ENCODE measurements at places on chromosomes 13 and 19. TPM values are rescaled to one million over a fixed set of nuclear protein-coding genes. Genes with fewer than 3 reads are reported as not detected.

DNA sequence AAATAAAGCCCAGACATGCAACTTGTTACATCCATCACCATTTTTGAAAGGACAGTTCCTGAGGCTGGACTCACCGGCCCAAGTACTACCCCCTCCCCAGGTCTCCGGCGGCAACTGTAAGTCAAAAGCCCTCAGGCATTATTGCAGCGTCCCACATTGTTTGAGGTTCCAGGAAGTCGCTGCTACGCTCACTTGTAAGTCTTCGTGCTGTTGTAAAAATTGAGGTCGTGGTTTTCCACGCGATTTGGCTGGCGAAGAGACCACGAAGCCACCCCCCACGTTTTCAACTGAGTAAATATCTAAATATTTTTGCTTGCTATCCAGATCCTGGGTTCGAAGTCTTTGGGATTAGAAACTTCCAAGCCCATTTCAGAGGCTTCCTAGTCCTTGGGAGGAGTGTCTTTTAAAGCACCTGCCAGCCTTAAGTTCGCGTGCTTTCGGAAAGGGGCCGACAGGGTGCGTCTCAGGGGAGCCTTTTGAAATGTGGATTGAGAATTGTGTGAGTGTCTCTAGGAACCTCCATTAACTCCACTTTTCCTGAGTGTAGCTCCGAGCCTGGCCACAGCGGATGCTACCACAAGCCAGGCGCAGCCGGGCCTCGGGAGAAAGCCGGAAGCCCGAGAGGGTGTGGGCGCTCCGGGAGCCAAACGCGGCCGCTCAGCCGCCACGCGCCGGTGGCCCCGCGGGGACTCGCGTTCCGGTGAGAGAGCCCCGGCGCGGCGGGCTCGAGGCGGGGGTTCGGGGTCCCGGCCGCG, 434 bp upstream of the FNDC3A start:
- peaks cover 56% of the 10 kb centered on the region for H3K36me3 ChIP-seq
- peak overlapping the region; percentile 97 for H3K4me3 ChIP-seq
- no peaks in the 10 kb centered on the region for H3K27me3 ChIP-seq
- peaks cover 32% of the 10 kb centered on the region for H3K4me1 ChIP-seq
- peak overlapping the region; percentile 94 for H3K27ac ChIP-seq

- no peak for DNase-seq
- no peak overlapping the region for H3K4me3 ChIP-seq
- no peaks in the 10 kb centered on the region for H3K36me3 ChIP-seq
- no peak overlapping the region for H3K27ac ChIP-seq
- peaks cover 7% of the 10 kb centered on the region for H3K27me3 ChIP-seq
- no peaks in the 10 kb centered on the region for H3K4me1 ChIP-seq
Measured at GRCh38 chr19:29804493-29804892, 7.3 kb upstream of the CCNE1 start.

GRCh38 chr19:23415561-23416191, 20.4 kb upstream of the ZNF91 start:
- peaks cover 3% of the 10 kb centered on the region for H3K27me3 ChIP-seq
- DNase-seq = no peak
- peaks cover 11% of the 10 kb centered on the region for H3K36me3 ChIP-seq
- peak overlapping the region; percentile 2 for H3K27ac ChIP-seq
- H3K4me3 ChIP-seq = peak overlapping the region; percentile 79

DNA sequence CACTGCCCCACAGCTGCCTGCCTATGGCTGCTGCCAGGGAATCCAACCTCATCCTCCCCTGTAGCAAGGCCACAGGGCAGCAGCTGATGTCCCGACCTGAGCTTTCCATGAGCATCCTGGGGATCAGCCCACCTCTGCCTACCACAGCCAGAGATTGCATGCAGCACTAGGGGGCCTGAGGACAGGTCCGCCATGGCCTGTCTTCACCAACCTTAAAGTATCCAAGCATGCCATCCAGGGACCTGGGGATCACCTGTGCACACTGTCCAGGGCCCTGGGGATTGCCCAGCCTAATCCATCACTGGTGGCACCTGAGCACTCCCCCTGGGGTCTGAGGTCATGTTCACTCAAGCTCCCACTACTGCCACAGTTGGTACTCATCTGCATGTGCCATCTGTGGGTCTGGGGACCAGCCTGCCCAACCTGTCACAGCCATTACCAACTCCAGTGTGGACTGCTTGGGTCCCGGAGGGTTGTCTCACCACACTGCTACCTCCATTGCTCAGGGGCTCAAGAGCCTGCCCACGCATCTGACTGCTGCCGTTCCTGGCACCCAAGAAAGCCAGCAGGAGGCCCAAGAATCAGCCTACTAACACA, 53.0 kb downstream of the KCTD15 start:
- no peak overlapping the region for H3K4me3 ChIP-seq
- no peak for DNase-seq
- no peaks in the 10 kb centered on the region for H3K4me1 ChIP-seq
- peaks cover 2% of the 10 kb centered on the region for H3K27me3 ChIP-seq

GRCh38 chr19:35166100-35167063, 11.8 kb downstream of the FXYD5 start:
- peaks cover 70% of the 10 kb centered on the region for H3K36me3 ChIP-seq
- H3K27ac ChIP-seq = no peak overlapping the region

- DNase-seq = no peak
- no peaks in the 10 kb centered on the region for H3K36me3 ChIP-seq
- no peaks in the 10 kb centered on the region for H3K27me3 ChIP-seq
- H3K4me3 ChIP-seq = no peak overlapping the region
- no peak overlapping the region for H3K27ac ChIP-seq
Measured at GRCh38 chr13:23728807-23729206, 158.6 kb downstream of the TNFRSF19 start.

DNA sequence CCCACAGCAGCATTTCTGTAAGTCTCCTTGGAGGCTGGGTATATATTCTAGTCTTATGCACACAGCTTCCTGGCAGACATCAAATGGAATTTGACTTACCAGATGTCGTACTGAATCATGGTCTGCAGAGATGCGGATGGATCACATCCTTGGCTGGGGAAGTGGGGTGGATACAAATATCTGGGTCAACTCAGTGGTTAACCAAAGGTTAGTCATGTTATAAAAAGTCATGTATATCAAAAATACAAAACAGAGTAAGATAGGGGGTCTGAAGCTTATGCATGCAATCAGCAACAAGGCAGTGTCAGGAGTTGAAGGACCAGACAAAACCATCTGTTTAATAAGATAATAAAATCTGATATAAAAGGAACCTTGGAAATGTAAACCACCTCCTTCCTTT, 61.9 kb downstream of the WASF3 start:
- H3K27ac ChIP-seq = no peak overlapping the region
- peak; percentile 74 for DNase-seq
- peaks cover 58% of the 10 kb centered on the region for H3K36me3 ChIP-seq

GRCh38 chr13:97310809-97311436, 88.8 kb downstream of the MBNL2 start:
- peaks cover 4% of the 10 kb centered on the region for H3K27me3 ChIP-seq
- no peak overlapping the region for H3K4me3 ChIP-seq
- H3K4me1 ChIP-seq = peaks cover 76% of the 10 kb centered on the region
- peak overlapping the region; percentile 24 for H3K27ac ChIP-seq
- no peak for DNase-seq
- peaks cover 60% of the 10 kb centered on the region for H3K36me3 ChIP-seq

DNA sequence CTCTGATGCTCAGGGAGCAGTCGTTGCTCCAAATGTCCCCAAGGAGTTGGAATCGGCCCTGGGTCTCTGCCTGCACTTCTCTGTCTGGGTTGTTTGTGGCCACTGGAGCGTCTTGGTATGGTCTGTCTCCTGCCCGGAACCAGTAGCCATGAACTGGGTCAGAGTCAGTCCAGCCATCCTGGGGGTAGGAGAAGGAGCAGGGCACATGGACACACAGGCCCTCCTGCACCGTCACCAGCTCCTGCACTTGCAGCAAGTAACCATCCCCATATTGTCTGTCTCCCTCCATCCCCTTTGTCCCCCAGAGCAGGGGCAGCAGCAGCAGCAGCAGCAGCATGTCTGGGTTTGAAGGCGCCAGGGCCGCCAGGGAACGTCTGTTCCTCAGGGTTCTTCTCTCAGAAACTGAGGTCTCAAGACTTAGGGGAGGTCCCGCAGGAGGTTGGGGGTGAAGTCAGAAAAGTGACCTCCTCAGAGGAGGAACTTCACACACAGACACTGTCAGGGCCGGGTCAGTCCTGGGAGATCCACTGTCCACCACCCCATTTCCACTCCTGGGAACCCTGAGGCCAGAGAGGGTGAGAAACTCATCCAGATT, at the start of gene SIGLEC8:
Gene SIGLEC8, minus strand, starts transcription at position 404 of the 595 bp plus-strand sequence. Its CDS starts 67 bp downstream, at position 337.
- H3K4me3 ChIP-seq = no peak within 1 kb of the TSS
- peaks cover 5% of the 10 kb centered on the region for H3K27me3 ChIP-seq
- DNase-seq = no peak

- no peak for DNase-seq
- no peak overlapping the region for H3K4me3 ChIP-seq
- peaks cover 18% of the 10 kb centered on the region for H3K36me3 ChIP-seq
- no peaks in the 10 kb centered on the region for H3K4me1 ChIP-seq
- H3K27me3 ChIP-seq = no peaks in the 10 kb centered on the region
Measured at GRCh38 chr19:10352764-10353671, 13.6 kb upstream of the ICAM3 start.

- no peak for DNase-seq
- no peak overlapping the region for H3K4me3 ChIP-seq
- H3K27ac ChIP-seq = no peak overlapping the region
- no peaks in the 10 kb centered on the region for H3K27me3 ChIP-seq
- H3K4me1 ChIP-seq = no peaks in the 10 kb centered on the region
- no peaks in the 10 kb centered on the region for H3K36me3 ChIP-seq
Measured at GRCh38 chr19:28074773-28075172, 1138.2 kb downstream of the UQCRFS1 start.

GRCh38 chr13:77528834-77529500, 6.5 kb upstream of the SCEL start:
- no peaks in the 10 kb centered on the region for H3K4me1 ChIP-seq
- no peaks in the 10 kb centered on the region for H3K27me3 ChIP-seq
- H3K27ac ChIP-seq = no peak overlapping the region
- no peaks in the 10 kb centered on the region for H3K36me3 ChIP-seq
- no peak overlapping the region for H3K4me3 ChIP-seq
- DNase-seq = no peak

- H3K27me3 ChIP-seq = peaks cover 5% of the 10 kb centered on the region
- peak overlapping the region; percentile 99 for H3K27ac ChIP-seq
- peaks cover 7% of the 10 kb centered on the region for H3K36me3 ChIP-seq
Measured at GRCh38 chr19:18150776-18151624, 2.0 kb upstream of the PIK3R2 start.

DNA sequence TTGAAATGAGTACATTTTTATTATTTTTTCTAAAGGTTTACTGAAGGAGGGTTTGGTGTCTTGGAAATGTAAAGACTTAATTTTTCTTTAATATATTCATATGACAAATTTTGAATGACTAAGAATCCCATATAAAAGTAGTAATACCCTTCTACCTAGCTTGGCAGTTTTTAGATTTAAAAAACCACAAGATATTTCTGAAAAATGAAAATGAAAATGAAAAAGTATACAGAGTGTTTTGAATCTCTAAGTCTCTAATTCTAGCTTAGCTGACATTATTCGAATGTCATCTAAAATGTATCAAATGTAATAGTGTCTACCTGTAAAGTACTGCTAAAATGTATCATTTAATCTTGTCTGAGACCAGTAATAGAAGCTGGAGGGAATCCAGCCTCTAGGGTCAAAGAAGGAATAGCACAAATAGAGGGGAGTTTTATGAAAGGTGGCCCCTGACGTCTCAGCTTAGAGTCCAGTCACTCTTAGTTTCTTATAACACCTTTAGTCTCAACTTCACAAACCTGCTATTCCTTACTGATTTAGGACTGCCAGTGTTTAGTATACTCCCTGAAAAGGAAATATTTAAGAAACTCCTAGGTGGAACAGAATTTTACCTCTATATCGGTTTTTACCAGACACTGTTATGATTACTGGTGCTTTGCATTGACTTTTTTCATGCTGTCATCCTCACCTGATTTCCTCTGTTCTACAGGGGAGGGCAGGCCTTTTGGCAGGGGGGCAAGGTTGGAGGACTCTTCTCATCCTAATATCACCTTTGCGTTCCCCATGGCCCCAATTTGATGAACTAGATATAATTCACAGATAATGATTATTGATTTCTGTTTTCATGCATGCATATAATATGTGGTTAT, 16.2 kb upstream of the MIR17HG start:
- no peak for DNase-seq
- no peak overlapping the region for H3K27ac ChIP-seq
- no peaks in the 10 kb centered on the region for H3K27me3 ChIP-seq
- H3K4me3 ChIP-seq = no peak overlapping the region
- H3K4me1 ChIP-seq = no peaks in the 10 kb centered on the region
- H3K36me3 ChIP-seq = no peaks in the 10 kb centered on the region

DNA sequence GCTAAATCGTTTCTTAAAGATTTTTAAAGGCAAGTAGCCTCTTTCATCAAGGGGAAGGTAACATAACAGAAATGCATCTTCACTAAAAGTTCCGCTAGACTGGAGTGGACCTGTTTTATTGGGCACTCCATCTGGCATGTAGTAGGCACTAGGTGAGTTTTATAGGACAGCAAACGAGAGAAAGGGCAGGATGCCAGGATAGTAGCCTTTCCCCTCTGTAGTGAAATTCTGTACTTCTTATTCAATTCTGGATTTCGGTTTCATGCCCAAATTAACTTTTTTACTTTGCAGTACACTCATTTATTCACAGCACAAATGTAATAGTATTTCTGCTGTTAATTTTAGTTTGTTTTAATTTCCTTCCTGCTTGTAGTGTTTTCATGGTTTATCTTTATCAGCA, 45.2 kb downstream of the GPR180 start:
- no peaks in the 10 kb centered on the region for H3K36me3 ChIP-seq
- no peak overlapping the region for H3K27ac ChIP-seq

DNA sequence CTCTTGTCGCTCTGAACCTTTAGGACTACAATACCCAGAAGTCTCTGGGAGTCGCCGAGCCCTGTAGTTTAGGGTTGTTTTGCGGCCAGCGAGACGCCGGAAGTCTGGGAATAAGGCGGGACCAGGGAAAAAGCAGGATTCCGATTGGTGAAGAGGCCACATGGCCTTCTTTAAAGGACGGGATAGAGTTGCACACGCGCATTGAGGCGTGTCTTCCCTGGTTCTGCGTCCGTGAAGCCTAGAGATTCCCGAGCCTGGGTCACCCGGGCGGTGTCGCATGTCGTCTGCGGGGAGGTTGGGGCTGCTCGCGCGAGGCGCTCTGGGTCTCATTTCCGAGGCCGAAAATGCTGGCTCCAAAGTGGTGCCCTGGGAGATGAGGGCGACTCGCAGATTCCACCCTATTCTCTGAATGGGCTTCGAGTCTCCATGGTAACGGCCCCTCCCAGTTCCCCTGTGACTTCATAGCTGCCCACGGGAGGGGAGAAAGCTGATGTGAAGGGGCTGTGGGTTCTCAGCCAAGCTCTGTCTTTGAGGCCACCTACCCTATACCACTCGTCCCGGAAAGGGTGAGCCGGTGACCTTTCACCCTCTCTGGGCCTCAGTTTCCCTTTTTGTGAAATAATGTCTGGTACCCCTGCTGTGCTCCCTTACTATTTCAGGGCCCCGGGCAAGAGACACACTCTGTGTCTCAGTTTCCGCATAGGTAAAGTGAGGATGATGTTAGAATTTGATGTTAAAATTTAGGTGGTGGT, 614 bp upstream of the ZSCAN5A start:
- H3K4me1 ChIP-seq = peaks cover 23% of the 10 kb centered on the region
- H3K4me3 ChIP-seq = peak overlapping the region; percentile 99
- no peaks in the 10 kb centered on the region for H3K36me3 ChIP-seq

- peaks cover 23% of the 10 kb centered on the region for H3K36me3 ChIP-seq
- H3K27me3 ChIP-seq = no peaks in the 10 kb centered on the region
- peaks cover 39% of the 10 kb centered on the region for H3K4me1 ChIP-seq
- H3K27ac ChIP-seq = no peak overlapping the region
- no peak overlapping the region for H3K4me3 ChIP-seq
- no peak for DNase-seq
Measured at GRCh38 chr13:112569821-112570220, 18.1 kb downstream of the TUBGCP3 start.

Gene FAM216B
- not detected for total RNA-seq

Gene PLEKHA4
- 7.7 TPM for total RNA-seq

Gene CEBPA
- 0.12 TPM for total RNA-seq

Gene SMIM17
- 0.21 TPM for total RNA-seq

Gene LILRB1
- total RNA-seq = not detected

Gene ICAM5
- 14.2 TPM for total RNA-seq

Gene CGB1
- total RNA-seq = not detected

Gene PDE4C
- total RNA-seq = not detected

Gene NECTIN2
- 129 TPM for total RNA-seq

Measured in HFFc6 (cell line).